ENCODE measurements at places on chromosomes 1 and 21.

DNA sequence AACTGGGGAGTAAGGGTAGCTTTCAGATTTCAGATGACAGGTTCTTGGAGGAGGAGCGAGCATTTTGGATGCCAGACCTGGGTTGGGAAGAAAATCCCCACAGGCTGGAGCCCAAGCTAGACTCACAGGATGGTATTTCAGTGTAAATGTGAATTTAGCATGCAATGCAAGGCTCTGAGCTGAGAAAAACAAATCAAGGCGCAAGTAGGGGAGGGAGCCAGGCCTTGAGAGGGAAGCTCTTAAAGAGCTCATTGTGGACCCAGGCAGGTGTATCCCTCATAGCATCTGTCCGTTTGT lies 386.1 kb downstream of the MATN1 start:
- no peak for DNase-seq

GRCh38 chr1:163145435-163145834 lies 57.3 kb downstream of the RGS5 start:
- DNase-seq = no peak

DNA sequence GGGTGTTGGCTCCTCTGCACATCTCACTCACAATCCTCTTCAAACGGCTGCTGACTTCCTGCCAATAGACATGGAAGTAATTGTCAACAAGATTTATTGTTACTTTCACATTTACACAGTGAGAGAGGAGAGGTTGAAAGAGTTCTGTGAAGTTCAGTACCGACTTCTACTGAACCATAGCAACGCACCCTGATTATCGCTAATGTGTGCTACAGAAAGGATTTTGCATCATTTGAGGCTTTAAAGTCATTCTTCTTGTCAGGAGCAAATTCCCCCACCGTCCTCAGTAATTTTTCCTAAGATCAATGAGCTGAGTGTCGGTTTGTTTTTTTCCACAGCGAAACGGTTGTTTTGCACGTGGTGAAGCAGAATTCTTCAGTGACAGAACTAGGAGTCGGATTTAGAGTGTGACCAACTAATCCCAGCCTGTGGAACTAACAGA lies 361.0 kb downstream of the ADGRL2 start:
- peak; percentile 81 for DNase-seq

- no peak for DNase-seq
Observed at GRCh38 chr1:178643349-178643748, 81.7 kb upstream of the RALGPS2 start.

- DNase-seq = no peak
Observed at GRCh38 chr1:239337799-239338430, 48.5 kb upstream of the CHRM3 start.

DNA sequence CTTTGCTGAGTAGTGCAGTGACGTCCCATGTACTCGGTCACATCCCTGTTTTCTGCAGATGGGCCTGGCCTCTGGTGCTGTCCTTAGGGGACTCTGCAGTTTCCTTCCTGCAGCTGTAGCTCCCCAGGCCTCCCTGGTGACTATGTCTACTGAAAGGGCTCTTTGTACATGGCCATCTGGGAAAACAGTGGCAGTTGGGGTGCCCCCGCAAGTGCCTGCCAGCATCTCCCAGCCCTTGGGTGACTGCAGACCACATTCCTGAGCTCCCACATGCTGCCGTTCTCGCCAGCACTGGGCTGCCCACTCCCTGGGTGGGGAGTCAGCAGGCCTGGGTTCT lies 37.5 kb upstream of the KCNA10 start:
- no peak for DNase-seq

- DNase-seq = no peak
Observed at GRCh38 chr21:29187944-29188343, 57.5 kb downstream of the MAP3K7CL start.

DNA sequence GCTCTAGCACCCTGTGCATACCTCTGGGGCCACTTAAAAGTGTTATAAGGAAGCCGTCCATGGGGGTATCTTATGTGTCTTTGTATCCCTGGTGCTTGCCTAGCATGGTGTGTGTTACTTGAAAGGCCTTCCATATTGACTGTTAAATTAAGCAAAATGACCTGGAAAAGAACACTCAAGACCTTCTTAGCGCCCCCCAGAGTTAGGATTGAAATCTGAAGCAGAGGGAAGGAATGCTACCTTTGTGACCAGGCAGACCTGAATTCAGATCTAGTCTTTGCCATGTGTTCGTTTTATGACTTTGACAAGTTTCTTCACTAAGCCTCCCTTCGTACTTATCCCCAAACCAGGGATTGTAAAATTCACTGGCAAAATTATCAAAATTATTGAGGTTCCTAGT lies 59.9 kb downstream of the SLC22A15 start:
- no peak for DNase-seq

DNA sequence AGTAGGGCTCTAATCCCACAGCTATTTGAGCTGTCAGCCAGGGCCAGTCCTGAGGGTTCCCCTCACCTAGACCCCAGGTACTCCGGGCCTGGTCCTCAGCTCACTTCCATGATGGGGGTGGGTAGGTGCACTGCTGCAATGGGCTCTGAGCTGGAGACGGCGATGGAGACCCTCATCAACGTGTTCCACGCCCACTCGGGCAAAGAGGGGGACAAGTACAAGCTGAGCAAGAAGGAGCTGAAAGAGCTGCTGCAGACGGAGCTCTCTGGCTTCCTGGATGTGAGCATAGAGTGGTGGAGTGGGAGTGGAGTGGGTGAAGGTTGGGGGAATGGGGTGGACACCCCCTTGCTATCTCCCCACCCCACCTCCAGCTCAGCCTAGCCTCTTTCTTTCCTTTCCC lies 2.1 kb downstream of the S100A1 start:
- DNase-seq = no peak

GRCh38 chr1:15261155-15262002 lies 14.4 kb downstream of the FHAD1 start:
- no peak for DNase-seq

GRCh38 chr1:28416509-28417194 lies 47.1 kb downstream of the PHACTR4 start:
- DNase-seq = no peak

GRCh38 chr1:26874896-26875295 lies 11.9 kb downstream of the SFN start:
- no peak for DNase-seq

GRCh38 chr1:162134646-162135045 lies 65.2 kb downstream of the NOS1AP start:
- no peak for DNase-seq

DNA sequence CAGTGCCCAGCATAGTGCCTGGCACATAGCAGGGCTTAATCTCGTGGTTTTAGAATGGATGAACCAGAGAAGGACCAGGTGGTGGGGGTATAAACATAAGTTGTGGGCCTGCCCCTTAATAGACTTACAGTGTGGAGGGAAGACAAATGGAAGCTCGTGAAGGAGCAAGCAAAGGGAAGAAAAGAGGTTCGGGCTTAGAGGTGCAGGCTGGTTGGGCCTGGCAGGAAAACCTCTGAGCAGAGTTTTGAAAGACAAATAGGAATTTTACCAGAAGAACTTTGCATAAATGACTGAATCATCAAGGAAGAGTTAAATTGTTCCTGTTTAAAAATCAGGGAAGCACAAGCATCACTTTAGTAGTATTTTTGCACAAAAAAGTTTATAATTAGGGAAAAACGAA lies 4.5 kb downstream of the RHOU start:
- no peak for DNase-seq

- DNase-seq = no peak
Observed at GRCh38 chr1:63877021-63877767, 103.4 kb downstream of the ROR1 start.

DNA sequence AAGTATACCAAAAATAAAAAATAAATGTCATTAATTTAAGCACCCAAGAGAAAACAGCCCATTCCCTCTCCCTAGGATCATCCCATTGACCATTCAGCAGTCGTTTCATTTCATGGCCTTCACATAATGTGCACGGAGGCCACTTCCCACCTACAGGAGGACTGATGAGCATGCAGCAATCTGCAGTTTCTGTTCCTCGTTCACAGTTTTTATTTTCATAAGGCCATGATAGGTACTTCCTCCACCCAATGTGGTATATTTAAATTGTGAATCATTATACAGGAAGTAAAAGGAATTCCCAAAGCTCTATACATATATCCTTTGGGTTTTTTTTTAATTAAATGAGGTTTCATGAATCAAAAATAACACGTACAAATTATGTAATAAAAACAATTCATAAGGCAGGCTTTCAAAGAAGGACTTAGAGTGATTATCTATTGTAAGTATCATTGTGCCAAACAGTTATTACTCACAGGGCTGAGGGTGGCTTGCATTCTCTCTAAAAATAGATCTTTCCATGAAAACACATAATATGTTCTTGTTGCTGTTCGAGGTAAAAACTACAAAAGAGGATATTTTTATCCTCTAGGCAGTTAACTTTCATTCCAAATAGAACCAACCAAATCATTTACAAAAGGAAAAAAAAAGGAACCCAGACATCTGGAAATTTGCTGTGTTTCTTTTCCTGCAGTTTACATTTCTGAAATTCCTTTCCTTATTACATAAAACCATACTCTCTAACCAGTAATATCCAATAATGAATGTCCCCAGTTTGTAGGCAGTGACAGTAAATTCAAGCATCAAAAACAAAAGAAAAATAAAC lies 27.5 kb upstream of the SLC44A3 start:
- DNase-seq = no peak

GRCh38 chr1:48810740-48811139 lies 34.0 kb upstream of the BEND5 start:
- DNase-seq = no peak

- no peak for DNase-seq
Observed at GRCh38 chr1:232602622-232603021, 27.3 kb downstream of the SIPA1L2 start.

GRCh38 chr1:20266141-20266540 lies 24.5 kb upstream of the VWA5B1 start:
- no peak for DNase-seq

DNA sequence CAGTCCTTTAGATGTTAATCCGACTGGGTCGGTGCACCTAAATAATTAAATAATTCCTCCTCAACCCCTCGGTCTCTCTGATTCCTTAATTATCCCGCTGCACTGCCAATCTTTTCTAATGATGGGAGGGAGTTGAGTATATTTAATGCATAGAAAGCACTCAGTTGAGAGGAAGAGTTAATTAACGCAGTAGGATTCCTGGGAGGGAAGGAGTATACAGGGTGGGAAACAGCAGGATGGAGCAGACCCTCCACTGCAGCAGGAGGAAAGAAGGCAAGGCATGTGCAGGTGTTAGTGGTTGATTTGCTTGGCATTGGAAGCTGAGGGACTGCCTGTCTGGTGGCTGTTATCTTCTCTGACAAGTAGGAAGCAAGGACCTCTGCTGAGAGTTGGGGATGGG lies 9.9 kb upstream of the REN start:
- no peak for DNase-seq

DNA sequence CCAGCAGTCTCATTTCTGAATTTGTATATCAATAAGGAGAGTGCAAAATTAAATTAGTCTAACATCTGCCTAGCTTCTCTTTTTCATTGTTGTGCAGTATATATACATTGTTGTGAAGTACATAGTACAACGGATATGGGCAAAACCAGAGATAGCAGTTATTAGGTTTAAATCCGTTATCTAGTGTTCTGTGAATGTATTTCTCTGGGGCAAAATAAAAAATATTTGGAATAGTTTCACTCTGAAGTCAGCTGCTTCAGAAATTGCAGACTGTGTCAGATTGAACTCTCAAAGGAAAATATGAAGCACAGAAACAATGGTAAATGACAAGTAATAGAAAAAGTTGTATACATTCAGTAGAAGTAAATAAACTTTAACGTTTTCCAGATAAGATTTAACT lies 836.5 kb upstream of the CXADR start:
- no peak for DNase-seq

GRCh38 chr1:24111262-24111995 lies 506 bp downstream of the MYOM3 start:
- DNase-seq = no peak

DNA sequence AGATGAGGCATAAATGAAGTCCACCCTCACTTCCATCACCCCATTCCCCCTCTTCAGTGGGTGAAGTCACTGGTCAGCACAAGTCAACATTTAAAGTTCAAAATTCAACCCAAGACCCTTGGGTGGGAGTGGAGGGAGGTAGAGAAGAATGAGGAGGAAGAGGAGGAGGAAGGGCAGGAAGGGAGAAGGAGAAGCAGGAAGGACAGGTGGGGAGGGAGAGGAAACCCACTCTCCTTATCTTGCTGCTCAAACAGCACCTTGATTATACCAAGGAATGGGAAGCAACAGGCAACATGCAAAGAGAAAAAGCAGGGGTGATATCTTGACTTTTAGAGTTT lies 4.0 kb upstream of the BTG2 start:
- no peak for DNase-seq

DNA sequence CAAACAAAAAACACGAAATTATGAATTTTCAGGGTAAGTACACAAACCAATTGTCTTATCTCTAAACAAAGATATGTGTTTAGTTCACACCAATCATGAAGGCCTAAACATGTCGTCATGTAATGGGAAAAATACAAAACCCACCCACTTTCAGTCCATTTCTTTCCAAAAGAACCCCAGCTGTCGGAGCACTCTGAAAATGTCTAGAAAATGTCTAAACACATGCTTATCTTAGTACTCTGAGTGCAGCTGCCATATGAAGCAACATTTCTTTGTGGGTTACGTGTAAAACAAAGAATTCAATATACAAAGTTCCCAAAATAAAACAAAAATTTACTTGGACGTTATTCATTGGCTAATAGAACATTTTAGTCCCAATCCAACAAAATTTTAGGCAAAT lies 22.7 kb downstream of the SERBP1 start:
- no peak for DNase-seq

DNA sequence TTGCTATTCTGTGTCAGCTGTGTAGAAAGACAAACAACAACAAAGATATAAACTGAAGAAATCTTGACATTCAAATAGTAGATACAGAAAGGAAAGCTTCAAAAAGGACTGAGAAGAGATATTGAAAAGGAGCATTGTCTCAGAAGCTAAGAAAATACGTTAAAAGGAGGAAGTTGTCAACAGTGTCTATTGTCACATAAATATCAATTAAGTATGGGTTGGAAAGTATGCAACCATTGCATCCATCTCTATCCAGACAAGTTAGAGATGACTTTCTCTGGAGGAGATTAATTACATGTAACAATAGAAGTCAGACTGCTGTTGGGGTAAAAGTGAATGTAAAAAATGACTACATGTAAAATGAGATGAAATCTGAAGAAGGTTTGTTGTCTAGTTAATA lies 29.7 kb upstream of the BRINP3 start:
- DNase-seq = no peak

DNA sequence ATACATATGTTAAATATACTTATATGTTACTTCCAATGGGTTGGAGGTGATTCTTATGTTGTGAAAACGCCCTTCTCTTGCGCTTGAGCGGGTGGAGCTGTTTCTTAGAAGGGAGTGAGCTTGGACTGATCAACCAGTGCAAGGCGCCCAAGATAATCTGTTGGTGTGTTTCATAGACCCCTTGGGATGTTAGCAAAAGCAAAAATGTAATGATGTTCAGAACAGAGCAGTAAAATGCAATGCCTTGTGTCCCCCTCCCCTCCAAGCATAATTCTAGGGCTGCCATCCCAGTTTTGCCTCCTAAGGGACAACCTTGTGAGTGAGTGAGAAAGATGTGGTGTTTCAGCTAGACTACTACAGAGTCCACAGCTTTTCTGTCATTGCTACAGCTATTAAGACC lies 6.2 kb upstream of the CD34 start:
- DNase-seq = no peak

Data from NCI-H1105 (cell line).